Thymus (tissue), 14 donors: ENCODE measurements at places on chromosomes 11 and 22. TPM values are rescaled to one million over a fixed set of nuclear protein-coding genes. Genes with fewer than 3 reads are reported as not detected.

The ENTHD1 gene
- polyA plus RNA-seq, result 1.2 TPM

The SIDT2 gene
- polyA plus RNA-seq, result 22.5 TPM

The RASL10A gene
- polyA plus RNA-seq, result 7.8 TPM

The CHADL gene
- polyA plus RNA-seq, result 3.4 TPM

- no peak overlapping the region for H3K27ac ChIP-seq
- no peaks in the 10 kb centered on the region for H3K36me3 ChIP-seq
- no peak overlapping the region for H3K4me3 ChIP-seq
- H3K27me3 ChIP-seq, result no peaks in the 10 kb centered on the region
- no peaks in the 10 kb centered on the region for H3K4me1 ChIP-seq
These were observed 155.7 kb downstream of the RRAS2 start for GRCh38 chr11:14203321-14203720.

DNA sequence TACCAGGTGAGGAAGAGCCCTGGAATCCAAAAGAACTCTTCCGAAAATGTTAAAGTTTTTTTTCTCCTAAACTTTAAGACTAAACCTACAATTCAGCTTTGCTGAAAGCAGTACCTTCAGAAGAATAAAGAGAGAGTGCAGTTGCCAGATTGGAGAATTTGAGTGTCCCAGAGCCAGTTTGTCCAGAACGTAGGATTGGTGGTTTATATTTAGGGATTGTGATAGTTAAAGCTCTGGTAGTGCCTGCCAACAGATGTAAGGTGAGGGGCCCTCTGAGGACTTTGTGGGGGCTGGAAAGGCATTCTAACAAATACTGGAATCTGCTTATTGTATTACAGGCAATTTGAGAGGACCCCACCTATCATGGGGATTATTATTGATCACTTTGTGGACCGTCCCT is 39.8 kb downstream of the ATG13 start:
- H3K4me1 ChIP-seq, result no peaks in the 10 kb centered on the region
- no peak for DNase-seq
- no peak overlapping the region for H3K27ac ChIP-seq

DNA sequence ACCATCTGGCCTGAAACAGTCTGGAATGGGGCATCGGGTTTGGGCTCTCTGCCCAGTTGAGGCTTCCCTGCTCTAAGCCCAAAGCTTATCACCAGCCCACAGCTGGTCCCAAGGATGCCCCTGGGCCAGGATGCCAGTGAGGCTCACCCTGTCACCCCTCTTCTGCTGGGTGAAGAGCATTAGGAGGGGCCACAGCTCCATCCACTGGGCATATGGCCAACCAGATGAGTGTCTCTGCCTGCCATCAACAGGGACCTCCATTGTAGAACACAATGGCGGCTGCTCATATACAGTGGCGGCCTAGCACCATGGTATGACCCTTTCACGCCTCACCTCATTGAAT is 5.6 kb downstream of the CHST1 start:
- H3K27me3 ChIP-seq, result peaks cover 8% of the 10 kb centered on the region
- no peak overlapping the region for H3K27ac ChIP-seq
- H3K36me3 ChIP-seq, result no peaks in the 10 kb centered on the region
- H3K4me1 ChIP-seq, result peaks cover 5% of the 10 kb centered on the region

DNA sequence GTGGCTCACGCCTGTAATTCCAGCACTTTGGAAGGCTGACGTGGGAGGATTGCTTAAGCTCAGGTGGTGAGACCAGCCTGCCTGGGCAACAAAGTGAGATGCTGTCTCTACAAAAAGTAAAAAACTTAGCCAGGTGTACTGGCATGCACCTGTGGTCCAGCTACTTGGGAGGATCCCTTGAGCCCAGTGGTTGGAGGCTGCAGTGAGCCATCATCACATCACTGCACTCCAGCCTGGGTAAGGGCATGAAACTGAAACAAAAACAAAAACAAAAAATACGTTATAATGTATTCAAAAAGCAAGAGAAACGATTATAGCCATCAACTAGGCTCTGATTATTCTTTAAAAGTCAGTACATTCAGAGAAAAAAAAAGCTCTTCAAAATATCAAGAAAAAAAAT is 62.5 kb downstream of the TCF20 start:
- H3K36me3 ChIP-seq, result peaks cover 40% of the 10 kb centered on the region
- DNase-seq, result no peak
- no peaks in the 10 kb centered on the region for H3K27me3 ChIP-seq
- H3K4me3 ChIP-seq, result no peak overlapping the region
- H3K27ac ChIP-seq, result no peak overlapping the region

DNA sequence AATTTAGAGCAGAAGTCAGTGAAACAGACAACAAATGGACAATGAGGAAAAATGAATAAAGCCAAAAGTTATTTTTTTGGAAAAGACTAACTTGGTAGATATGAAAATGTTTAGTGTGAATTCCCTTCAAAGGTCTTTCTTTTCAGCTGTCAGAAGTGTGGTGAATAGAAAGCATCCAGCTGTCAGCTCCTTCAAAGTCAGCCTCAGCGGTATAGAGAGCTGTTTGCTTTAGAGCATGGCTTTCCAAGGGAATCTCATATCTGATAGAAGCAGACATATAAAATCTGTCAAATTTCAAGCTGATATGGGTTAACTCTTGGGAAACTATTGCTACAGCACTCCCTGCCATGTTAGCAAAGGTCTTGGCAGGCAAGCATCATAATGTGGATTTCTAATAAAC is 309.3 kb downstream of the CASP12 start:
- no peaks in the 10 kb centered on the region for H3K4me1 ChIP-seq
- no peaks in the 10 kb centered on the region for H3K27me3 ChIP-seq
- no peak for DNase-seq
- no peak overlapping the region for H3K4me3 ChIP-seq

- no peaks in the 10 kb centered on the region for H3K4me1 ChIP-seq
- no peak overlapping the region for H3K4me3 ChIP-seq
- H3K27ac ChIP-seq, result no peak overlapping the region
These were observed 3.2 kb downstream of the OR4D6 start for GRCh38 chr11:59459916-59460315.

GRCh38 chr22:44702479-44703198 is 635 bp downstream of the PRR5 start:
- H3K4me1 ChIP-seq, result peaks cover 8% of the 10 kb centered on the region
- DNase-seq, result no peak
- peaks cover 9% of the 10 kb centered on the region for H3K27me3 ChIP-seq

DNA sequence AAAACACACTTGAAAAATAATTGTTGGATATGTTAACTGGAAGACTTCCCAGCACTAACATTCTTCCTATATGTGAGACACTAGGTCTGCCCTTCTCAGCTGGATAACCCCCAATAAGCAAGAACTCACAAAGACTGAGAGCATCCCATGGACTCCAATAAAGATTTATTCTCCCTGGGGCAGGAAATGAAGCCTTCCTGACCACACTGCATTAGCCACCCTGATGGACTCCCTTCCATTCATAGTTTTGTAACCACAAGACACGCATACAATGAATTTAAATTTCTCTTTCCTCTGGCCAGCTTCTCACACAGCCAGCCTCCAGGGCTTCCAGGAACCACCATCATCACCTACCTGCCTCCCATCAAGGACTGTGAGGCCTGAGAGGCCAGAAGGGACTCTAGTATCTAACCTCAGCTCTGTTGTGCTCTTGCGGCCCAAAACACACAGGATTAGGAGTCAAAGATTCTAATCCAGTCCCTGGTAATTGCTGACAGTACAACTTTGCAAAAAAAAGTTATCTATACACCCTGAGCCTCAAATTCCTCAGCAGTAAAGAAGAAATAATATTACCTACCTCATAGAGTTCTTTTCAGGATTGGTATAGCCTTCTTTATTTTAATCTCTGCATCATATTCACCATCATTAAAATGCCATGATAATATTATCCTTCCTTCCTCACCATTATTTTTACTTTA is 45.6 kb upstream of the GDPD4 start:
- no peak overlapping the region for H3K27ac ChIP-seq
- no peaks in the 10 kb centered on the region for H3K27me3 ChIP-seq
- H3K36me3 ChIP-seq, result peaks cover 3% of the 10 kb centered on the region
- peaks cover 5% of the 10 kb centered on the region for H3K4me1 ChIP-seq
- H3K4me3 ChIP-seq, result no peak overlapping the region
- no peak for DNase-seq

DNA sequence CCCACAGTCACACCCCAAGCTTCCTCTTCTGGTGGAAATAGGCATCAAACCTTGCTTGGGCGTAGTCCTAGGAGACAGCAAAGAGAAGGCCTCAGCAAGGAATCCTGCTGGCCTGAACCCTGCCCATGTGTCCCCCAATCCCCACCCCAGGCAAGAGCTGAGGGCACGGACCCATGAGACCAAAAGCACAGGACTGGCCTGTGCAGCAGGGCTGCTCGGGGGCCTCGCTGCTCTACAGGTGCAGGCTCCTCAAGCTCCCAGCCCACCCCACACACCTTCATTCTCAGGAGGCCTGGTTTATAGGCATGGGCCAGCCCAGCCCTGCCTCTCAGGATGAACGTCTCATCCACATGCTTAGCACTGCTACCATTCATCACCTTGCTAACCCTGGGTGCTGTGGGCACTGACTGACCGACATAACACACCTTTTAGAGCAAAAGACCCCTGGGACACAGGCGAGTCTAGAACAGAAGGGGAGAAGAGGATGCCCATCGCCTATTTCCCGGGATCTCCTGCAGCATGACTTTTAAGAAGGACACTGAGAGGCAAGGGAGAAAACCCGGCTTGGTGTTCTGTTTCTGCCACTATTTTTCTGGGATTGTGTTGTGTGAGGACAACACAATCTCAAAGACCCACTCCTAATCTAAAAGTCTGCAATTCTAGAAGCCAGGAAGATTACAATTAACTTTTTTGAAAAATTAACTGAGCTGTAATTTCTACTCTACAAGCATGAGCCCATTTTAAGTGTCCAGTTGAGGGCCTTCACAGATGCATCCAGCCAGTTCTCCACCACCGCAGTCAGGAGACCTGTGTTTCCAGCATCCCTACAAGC is 15.4 kb downstream of the TCIRG1 start:
- no peak overlapping the region for H3K4me3 ChIP-seq
- DNase-seq, result no peak
- H3K27ac ChIP-seq, result no peak overlapping the region
- H3K27me3 ChIP-seq, result no peaks in the 10 kb centered on the region
- H3K36me3 ChIP-seq, result peaks cover 46% of the 10 kb centered on the region

GRCh38 chr11:2531277-2531986 is 86.6 kb downstream of the KCNQ1 start:
- peaks cover 14% of the 10 kb centered on the region for H3K4me1 ChIP-seq

DNA sequence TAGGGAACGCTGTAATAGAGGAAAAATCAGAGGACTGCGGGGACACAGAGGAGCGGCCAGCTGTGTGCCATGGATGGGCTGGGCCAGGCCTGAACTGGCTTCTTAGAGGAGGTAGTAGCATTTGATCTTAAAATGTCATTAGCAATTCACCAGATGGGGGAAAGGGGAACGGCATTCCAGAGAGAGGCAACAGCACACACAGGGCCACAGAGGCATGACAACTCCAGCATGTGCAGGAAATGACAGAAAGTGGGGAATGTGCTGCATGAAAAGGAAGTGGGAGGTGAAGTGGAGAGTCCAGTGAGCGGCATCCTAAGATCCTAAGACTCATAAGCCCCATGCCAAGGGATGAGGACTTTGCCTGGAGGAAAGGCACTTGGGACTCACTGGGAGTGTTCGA is 69.0 kb downstream of the UBASH3B start:
- H3K4me1 ChIP-seq, result peaks cover 77% of the 10 kb centered on the region
- H3K27ac ChIP-seq, result no peak overlapping the region
- H3K4me3 ChIP-seq, result no peak overlapping the region
- no peak for DNase-seq

DNA sequence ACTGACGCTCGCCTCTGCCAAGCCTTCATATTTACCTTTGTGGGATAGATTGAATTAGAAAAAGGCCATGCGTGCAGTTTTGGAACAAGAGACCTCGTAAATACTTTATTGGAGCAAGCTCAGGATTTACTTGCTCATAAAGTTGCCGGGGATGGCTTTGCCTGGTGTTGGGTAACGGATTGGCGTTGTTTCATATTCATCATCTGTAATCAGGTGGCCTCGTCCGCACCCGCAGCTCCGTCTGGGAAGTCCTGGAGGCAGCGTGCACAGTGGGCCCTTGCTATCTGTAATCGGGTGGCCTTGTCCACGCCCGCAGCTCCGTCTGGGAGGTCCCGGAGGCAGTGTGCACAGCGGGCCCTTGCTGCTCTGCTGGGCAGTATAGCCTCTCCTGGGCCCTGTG is 1209.3 kb downstream of the BRD1 start:
- no peak overlapping the region for H3K4me3 ChIP-seq
- DNase-seq, result no peak
- no peaks in the 10 kb centered on the region for H3K27me3 ChIP-seq
- no peaks in the 10 kb centered on the region for H3K4me1 ChIP-seq
- H3K36me3 ChIP-seq, result no peaks in the 10 kb centered on the region

DNA sequence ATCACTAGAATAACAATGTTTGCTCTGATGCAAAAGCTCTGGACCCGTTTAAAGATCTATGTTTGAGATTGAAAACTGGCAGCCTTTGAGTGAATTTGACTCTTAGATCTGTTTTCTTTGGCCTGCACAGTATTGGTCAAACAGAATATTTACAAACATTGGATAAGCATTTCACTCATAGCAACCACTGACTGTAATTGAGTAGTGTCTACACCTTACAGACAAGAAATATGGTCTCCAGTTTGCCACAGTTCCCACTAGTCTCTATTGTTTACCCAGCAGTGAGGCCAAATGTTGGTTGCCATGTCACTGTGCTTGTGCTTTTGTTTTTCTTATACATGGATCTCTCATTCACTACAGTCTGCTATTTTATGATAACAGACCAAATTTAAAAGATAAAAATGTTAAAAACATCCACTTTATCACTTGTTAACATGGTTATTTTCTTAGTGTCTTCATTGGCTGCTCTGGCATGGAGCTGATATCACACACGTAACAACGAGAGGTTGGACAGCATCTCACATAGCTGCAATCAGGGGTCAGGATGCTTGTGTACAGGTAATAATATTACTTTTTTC is 12.2 kb downstream of the ANKRD42 start:
- no peak for DNase-seq
- H3K27ac ChIP-seq, result no peak overlapping the region
- H3K4me1 ChIP-seq, result no peaks in the 10 kb centered on the region
- no peaks in the 10 kb centered on the region for H3K36me3 ChIP-seq
- H3K27me3 ChIP-seq, result no peaks in the 10 kb centered on the region

GRCh38 chr22:33842421-33843094 is 77.7 kb downstream of the LARGE1 start:
- no peaks in the 10 kb centered on the region for H3K27me3 ChIP-seq
- no peaks in the 10 kb centered on the region for H3K4me1 ChIP-seq
- no peaks in the 10 kb centered on the region for H3K36me3 ChIP-seq
- DNase-seq, result no peak

- no peak for DNase-seq
- no peak overlapping the region for H3K4me3 ChIP-seq
- H3K27ac ChIP-seq, result no peak overlapping the region
- H3K4me1 ChIP-seq, result no peaks in the 10 kb centered on the region
These were observed 132.1 kb downstream of the DSCAML1 start for GRCh38 chr11:117664897-117665296.
